ENCODE measurements at places on chromosomes 12 and 14.

- DNase-seq, result no peak
Measured at GRCh38 chr12:66196806-66197205, 7.8 kb downstream of the IRAK3 start.

- DNase-seq, result no peak
Measured at GRCh38 chr12:90112666-90113065, 404.0 kb upstream of the ATP2B1 start.

DNA sequence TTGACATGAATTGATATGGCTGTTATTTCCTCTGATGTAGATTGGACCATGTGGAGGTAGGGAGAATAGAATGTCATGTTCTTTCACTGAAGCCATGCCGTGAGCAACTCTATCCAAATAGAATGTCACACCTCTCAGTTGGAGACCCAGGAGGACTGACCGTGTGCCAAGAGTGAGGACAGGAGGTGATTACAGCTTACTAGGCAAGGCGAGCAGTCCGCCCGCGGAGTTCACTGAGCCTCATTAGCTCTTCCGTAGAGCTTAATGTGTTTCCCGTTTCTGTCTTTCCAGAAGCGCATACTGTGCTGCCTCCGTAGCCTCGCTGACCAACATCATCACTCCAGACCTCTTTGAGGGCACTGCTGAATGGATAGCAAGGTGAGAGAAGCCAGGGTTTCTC is 45.6 kb downstream of the FNTB start:
- no peak for DNase-seq

DNA sequence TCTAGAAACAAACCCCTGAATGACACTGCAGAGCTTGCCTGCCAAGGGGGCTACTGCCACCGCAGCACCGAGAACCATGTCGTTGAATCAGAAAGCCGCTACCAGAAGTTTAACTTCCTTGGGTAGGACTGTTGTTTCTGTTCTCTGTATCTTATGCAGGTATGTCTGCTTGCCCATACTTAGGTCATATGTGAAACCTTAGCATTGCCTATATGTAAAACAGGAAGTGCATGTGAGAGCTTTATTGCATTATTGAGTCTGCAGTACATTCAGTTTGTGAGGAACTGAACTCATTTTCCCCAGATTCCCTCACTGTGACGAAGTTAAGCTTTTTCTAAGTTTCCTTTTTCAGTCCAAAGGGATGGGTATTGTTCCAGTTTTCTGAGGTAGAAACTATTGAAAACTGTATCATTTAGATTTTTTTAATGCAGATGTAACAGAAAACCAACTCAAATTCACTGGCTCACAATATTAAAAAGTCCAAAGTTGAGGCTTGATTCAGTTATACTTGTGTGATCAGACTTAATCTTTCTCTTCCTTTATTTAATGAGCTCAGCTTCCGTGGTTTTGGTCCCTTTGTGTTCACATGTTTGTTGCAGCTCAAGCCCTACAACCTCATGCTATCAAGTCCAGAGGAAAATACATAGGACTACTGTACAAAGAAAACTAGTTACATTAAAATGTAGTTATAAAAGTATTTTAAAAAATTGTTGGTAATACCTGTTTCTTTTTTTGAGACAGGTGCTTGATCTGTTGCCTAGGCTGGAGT is 6.9 kb downstream of the FBXO34 start:
- no peak for DNase-seq

- DNase-seq, result no peak
Measured at GRCh38 chr14:89564286-89564957, 147.4 kb upstream of the FOXN3 start.

DNA sequence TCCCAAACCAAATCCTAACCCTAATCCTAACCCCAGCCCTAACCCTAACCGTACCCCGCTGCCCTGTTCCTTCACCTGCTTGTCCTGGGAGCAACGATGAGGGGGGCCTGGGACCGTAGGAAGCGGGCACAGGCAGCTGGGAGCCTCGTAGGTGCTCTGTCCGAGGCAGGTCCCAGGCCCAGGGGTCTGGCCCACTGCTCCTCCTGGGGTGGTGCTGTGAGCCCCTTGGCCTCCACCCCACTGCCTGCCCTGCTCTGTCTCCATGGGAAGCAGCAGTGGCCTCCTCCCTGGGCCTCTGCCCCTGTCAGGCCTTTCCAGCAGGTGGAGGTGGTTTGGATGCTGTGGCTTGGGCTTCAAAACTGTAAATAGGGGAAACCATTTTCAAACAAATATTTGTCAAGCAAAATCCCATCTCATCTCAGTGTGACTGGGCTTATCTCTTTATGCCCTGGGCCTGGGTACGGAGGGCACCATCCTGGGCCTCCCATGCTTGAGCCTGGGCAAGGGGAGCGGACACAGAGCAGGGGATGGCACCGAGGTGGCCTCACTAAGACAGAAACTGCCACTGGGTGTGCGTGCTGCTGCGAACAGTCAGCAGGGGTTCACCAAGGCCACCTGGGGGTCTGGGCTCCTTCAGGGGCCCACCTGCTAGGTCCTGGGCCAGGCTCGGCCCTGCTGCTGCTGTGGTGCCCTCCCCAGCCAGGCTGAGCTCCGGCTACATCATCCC is 3.7 kb upstream of the BEGAIN start:
- DNase-seq, result no peak

GRCh38 chr14:75303381-75303789 is 24.8 kb downstream of the FOS start:
- peak; percentile 69 for DNase-seq

- no peak for DNase-seq
Measured at GRCh38 chr12:93373961-93374656, 3.6 kb upstream of the NUDT4 start.

DNA sequence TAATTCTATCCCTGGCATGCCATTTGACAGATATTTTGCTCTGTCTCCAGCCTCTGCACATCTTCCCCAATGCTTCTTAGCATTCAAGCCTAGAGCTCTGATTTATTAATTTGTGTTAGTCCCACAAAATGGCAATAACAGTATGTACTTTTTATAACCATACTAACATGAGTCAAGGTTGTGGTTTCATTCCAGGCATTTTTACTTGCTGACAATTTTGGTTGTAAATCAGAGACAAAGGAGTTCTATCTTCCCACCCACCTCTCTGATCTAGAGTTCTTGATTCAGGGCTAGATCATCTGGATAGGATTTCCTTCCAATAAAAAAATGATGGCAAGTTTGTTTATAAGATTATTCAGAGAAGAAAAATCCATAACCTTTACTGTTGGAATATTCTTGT is 18.5 kb upstream of the CISTR start:
- DNase-seq, result no peak

GRCh38 chr12:52578469-52578868 is 4.8 kb upstream of the KRT74 start:
- DNase-seq, result no peak

- no peak for DNase-seq
Measured at GRCh38 chr12:115891556-115892164, 385.8 kb downstream of the MED13L start.

DNA sequence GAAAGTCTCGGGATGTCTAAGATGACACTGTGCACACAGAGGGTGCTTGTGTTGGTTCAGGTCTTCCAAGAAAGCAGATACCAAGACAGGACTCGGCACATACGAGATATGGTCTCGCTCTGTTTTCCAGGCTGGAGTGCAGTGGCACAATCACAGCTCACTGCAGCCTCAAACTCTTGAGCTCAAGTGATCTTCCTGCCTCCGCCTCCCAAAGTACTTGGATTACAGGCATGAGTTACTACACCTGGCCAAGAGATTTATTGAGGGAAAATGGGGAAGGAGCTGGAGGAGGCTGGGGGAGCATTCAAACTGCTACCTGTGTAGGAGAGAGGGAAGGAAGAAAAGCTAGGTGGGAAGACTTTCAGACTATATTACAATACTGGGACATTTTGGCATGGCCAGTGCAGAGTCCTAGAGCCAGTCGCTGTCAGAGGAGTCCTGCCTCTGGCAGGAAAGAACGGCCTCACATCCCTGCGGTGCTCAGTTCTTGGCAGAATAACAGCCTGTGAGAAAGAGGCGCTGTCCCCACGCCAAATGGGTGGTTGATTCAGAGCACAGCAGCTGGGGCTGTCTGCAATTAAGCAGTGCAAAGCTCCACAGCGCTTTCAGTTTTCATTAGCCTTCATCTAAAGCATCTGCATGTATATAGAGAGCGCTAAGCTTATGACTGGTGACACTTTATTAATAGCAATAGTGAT is 18.3 kb downstream of the SLC17A8 start:
- peak; percentile 20 for DNase-seq

DNA sequence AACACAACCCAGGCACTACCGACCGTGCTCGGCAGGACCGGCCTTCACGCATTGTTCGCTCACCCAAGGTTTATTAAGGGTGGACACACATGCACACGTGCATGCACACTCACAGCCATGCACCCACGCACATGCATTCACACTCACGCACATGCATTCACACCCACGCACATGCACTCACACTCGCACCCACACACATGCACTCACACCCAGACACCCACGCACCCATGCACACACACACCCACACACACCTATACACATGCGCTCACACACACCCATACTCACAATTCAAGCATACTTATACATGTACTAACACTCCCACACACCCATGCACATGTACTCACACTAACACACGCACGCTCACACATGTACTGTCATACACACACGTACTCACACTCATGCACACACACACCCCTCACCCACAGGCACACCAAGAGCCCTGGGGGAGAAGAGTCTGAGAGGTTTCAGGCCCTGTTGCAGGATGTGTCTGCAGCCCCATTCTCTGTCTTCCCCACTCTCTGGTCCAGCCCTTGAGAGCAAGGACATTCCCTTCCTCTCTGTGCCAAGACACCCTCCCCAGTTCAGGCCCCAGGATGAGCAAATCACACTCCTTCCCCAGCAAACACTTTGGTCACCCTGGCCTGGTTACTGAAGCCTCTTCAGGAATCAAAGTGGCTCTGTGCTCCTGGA is 49.4 kb upstream of the BCL11B start:
- no peak for DNase-seq

DNA sequence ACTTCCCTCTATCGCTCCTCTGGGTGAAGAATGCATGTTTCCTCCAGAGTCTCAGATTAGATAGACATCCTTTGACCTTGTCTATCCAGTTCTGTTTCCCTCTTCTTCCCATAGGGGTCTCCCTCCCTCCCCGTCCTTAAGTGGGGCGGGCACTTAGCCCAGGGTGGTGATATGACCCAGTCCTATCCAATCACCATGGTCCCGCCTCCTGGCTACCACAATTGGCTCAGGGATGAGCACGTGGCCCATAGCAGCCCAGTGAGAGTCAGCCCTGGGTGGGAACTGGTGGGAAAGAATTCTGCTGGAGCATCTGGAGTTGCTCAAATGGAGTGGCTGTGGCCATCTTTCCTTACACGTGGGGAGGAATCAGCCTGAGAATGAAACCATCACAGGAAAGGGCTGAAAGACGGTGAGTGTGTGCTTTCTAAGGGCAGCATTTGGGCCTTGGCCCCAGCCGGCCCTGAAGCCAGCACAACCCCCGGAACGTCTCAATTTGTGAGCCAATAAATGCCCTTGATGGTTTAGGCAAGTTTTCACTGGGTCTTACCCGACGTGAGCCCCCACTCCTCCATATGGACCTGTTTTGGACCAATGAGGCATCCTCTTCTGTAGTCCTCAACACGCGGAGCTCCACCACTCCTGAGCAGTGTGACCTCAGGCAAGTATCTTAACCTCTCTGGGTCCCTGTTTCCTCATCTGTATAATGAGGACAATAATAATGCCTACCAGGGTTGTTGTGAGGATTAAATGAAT is 14.4 kb upstream of the MLXIP start:
- DNase-seq, result peak; percentile 89

GRCh38 chr14:89723930-89724627 is 230.5 kb downstream of the EFCAB11 start:
- DNase-seq, result no peak

DNA sequence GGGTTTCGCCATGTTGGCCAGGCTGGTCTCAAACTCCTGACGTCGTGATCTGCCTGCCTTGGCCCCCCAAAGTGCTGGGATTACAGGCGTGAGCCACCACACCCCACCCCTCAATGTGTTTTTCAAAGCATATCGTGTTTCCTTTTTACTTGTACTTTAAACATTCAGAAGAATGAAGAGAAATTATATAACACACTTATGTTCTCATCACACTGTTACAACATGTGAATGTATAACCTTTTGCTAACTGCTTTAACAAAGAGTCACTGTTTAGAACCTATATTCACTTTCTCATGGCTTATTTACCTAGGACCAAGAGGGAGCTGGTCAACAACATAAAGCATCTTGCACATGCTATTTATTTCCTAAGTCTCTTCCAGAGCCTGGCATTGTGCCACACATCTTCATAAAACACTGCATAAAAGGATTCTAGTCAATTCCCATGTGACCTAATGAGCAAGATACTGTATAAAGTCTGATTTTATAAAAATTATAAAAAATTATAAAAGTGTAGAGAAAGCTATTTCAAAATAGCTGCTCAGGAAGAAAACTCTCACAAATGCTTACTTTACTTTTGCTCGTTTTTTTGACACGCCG is 16.0 kb upstream of the ACTR6 start:
- no peak for DNase-seq

DNA sequence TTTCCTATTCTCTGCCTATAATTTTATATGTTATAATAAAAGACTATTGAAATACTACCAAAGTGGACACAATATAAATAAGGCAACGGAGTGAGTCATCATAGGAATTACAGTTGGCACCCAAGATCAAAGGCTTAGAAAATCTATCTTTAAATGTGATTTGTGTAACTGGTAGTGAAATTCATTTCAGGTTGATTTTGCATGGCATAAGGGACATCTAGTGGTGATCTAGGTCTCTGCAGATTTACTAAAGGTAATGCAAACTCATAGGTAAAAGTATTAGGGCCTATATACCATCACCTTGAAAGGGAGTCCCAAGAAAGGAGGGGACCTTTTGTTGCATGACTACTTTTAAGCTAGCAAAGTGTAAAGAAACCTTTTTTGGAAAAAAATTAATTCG is 527.2 kb downstream of the NRXN3 start:
- DNase-seq, result no peak

DNA sequence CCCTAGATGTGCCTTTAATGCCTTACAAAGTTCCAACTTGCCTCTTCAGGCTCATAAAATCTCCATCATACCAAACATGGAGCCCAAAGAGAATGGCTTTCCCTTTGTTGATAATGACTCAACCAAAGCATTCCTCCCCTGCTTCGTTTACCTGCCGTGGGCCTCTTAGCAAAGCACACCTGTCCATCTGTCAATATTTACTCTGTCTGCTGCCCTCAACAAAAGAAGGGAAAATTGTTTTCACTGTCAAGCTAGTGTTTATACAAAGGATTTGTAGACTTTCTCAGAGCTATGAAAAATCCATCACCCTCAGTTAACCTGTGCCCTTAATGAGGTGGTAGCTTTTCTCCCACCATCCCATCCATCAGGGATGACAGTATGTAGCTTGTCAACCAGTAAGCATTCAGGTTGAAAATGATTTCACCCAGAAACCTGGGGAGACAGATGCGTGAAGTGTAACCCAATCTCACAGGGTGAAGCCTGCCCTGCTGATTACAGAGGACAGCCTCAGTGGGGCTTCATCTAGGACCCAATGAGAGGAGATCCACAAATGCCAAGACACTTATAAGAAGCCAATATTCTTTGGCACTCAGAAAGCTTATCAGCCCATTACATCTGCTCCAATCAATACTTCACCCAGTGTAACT is 278.1 kb downstream of the NUAK1 start:
- DNase-seq, result peak; percentile 10

GRCh38 chr12:106119301-106119700 is 19.5 kb downstream of the NUAK1 start:
- DNase-seq, result no peak

Data from renal pelvis (tissue), 12 donors.